Glomerular endothelial cell (primary cell): ENCODE measurements at places on chromosomes 4 and X. TPM values are rescaled to one million over a fixed set of nuclear protein-coding genes. Genes with fewer than 3 reads are reported as not detected.

GRCh38 chr4:157265281-157265680 is 44.8 kb downstream of the GRIA2 start:
- DNase-seq = no peak

Gene CLCN5
- total RNA-seq = 7.7 and 9.2 TPM in 2 replicates

- DNase-seq = no peak
These were observed 35.3 kb upstream of the WAS start for GRCh38 chrX:48648336-48648751.

- no peak for DNase-seq
These were observed 9.8 kb upstream of the CISD2 start for GRCh38 chr4:102858828-102859464.

- no peak for DNase-seq
These were observed 107.5 kb downstream of the EGF start for GRCh38 chr4:110020139-110020538.

Gene HDX
- total RNA-seq = 6.8 and 9.6 TPM in 2 replicates

- no peak for DNase-seq
These were observed 35.1 kb downstream of the BCOR start for GRCh38 chrX:40062525-40063155.

GRCh38 chrX:65545456-65545855 is 10.9 kb upstream of the LAS1L start:
- no peak for DNase-seq

- DNase-seq = no peak
These were observed 88.8 kb upstream of the PCDH18 start for GRCh38 chr4:137621056-137621455.

GRCh38 chr4:109302361-109303139 is at the start of gene COL25A1:
TSS of gene COL25A1 (minus strand) at chr4:109302658.
- DNase-seq = no peak

DNA sequence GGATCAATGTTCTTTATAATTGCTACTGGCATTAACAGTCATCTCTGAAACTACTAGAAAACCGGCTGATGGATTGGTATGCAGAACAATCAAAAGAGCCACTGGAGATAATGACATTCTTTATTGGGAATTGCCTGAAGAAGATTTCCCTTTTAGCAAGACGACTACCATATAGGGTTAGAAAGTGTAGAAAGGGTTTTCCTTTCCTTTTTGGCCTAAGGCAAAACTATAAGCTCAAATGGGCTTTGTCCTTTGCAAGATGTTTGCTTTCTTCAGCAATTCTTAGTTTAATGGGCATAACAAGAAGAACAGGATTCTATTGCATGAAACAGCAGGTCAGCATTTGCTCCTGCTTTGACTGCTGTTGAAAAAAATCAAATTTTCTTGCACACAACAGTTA is 214.2 kb upstream of the PCDH10 start:
- DNase-seq = no peak

DNA sequence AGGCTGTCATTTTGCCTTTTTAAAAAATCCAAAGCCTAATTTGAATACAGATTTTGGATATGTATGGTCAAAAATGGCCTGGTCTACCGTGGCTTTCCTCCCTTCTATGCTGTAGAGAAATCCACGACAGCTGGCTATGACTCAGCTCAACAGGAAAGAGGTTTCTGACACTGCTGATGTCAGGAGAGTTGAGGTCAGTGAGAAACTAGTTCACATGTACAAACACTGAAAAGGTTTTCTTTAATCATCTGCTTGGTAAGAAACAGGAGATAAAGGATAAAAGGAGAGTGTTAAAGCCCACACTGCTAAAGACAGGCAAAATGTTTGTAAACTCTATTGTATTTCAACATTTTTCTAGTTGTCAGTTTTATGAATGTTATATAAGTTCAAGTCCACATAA is 113.9 kb downstream of the NYX start:
- peak; percentile 54 for DNase-seq

DNA sequence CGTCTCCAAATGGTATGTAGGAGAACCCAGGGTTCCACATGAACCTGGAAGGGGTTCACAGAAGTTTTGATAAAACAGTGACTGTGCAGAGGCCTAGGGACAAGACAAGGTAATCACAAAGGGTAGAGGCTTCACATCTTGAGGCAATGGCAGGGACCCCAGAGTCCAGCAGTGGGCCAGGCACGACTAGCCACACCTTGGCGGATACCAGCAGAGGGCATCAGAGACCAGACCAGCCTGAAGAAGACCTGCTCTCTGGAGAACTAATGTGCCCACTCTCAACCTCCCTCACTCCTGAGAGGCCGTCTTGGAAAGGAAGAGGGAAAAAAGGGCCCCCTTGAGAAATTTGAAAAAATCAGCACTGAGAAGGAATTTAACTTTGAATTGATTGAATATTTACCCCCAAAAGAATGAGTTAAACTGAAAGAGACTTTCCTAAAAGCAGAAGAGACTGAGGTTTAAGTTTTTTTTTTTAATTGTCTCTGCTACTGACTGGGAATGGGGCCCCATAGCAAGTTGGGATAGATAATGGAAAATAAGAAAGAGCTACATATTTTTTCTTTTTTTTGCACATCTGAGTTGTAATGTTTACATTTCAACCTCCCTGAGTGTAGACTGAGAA is 243.8 kb upstream of the JADE1 start:
- no peak for DNase-seq

DNA sequence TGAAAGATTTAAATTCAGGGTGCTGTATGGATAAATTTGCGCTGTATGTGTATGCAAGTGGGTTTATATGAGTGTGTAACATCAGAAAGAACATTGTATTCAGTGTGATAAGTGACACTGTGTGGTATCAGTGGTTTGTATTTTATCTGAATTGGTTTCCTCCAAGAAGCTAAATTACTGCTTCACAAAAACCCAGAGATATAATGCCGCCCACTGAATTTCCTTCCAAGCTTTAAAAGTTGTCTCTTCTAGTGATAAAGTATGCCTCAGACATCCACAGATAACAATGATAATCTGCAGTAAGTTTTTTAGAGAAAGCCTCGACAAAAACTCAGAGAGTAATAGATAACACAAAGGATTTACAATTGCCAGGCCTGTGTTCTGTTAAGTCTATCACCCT is 710.6 kb upstream of the HS3ST1 start:
- no peak for DNase-seq

DNA sequence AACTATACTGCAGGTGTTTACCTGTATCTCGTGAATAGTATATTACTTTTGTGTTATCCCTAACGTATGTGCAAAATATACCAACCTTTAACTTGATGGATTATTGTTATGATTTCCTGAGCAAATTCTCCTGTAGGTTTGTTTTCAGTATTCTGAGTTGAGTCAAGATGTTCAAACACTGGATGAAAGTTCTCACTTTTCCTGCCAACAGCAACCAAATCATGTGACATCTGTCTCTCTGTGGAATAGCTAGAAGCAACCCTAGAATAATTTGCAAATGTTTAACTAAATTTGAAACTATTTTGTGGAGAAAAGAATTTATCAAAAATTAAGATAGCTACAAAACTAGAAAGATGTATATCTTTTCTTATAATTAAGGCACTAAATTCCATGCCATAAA is 35.6 kb downstream of the BCLAF3 start:
- no peak for DNase-seq

DNA sequence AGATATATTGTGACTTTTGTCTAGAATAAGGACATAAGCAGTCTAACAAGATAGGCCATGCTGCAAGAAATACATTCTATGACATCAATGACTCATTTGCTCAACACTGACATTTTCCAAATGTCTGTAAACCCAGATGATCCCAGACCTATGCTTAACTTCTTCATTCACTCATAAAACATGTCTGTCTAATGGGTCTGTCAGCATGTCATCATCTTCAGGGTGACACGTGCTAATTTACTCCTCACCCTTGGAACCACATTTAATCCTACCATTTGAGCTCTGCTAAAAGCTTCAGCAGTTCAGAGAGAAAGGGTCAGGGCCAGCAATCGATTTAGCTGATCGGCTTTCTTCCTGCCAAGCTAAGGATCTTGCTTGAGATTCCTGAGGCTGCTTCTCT is 109.4 kb upstream of the MAP3K15 start:
- no peak for DNase-seq

Gene ETDA
- not detected in 2 replicates for total RNA-seq

DNA sequence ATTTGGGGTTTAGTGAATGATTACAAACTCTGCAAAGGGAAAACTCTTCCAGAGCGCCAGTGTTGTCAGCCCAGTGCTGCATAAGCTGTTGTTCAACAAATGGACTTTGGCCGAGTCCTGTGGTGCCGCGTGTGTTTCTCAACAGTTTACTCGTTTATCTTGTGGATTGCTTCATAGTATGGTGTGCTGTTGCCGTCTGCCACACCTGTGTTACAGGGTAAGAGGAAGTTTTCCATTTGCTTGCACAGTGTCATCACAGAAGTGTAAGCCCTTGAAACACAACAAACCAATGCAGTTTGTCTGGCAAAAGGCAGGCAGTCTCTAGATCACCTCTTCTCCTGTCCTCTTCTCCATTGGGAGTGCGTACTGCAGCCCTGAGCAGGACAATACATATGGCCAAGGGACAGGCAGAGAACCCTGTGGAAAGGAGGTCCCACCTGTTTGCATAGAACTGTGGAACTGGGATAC is 66.3 kb downstream of the DCUN1D4 start:
- no peak for DNase-seq

GRCh38 chr4:140724760-140725159 is 31.4 kb downstream of the TBC1D9 start:
- no peak for DNase-seq

DNA sequence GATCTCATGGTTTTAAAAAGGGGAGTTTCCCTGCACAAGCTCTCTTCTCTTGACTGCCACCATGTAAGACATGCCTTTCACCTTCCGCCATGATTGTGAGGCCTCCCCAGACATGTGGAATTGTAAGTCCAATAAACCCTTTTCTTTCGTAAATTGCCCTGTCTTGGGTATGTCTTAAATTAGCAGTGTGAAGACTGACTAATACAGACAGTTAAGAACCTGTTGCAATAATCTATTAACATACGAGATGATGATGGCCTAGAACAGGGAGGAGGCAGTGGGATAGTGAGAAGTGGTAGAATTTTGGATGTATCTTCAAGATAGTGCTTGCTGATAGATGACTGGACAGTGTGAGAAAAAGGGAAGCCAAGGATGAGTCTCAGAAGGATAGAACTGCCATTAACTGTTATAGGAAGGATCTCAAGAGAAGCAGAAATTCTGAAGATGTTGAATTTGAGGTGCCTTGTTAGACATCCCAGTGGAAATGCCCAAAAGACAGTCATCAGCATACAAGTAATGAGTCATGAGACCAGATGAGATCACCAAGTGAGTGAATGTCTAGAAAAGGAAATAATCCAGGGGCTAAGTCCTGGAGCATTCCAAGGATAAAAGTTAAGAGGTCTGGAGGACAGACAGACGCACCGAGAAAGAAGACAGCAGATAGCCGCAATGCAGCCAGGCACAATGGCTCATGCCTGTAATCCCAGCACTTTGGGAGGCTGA is 38.8 kb upstream of the UGDH start:
- peak; percentile 18 for DNase-seq

DNA sequence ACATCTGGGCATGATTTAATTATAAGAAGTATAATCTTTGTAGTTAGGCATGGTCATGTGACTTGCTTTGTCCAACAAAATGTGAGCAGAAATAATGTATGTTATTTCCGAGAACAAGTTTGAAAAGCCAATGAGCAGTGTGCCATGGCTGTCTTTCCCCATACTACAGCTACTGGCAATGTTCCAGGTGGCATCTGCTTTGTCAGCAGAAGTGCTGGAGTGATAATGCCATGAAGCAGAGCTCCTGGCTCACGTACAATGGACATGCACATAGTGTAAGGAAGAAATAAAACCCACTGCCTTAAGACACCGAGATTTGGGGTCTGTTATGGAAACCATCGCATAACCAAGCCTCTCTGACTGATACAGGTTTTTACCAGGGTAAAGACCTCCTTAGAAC is 212.6 kb upstream of the RASGEF1B start:
- no peak for DNase-seq

Gene PDE5A
- total RNA-seq = 2.5 and 3.4 TPM in 2 replicates

DNA sequence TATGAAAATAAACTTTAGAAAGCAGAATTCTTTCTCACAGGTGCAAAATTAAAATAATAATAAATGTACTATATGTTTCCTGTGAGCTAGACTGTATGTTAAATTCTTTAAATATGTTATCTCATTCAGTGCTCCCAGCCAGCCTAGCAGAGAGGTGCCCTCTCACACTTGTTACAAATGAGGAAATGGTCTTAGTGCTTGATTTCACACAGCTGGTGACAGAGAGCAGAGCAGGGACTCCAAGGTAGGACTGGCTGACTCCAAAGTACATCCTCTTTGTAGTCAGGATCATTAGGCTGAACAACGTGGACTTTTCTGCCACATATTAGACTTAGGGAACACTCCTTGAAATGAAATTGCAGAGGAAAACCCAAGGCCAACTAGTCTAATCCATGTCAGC is 72.0 kb upstream of the HHIP start:
- DNase-seq = no peak

- no peak for DNase-seq
These were observed 95.2 kb downstream of the SLC34A2 start for GRCh38 chr4:25750874-25751273.

DNA sequence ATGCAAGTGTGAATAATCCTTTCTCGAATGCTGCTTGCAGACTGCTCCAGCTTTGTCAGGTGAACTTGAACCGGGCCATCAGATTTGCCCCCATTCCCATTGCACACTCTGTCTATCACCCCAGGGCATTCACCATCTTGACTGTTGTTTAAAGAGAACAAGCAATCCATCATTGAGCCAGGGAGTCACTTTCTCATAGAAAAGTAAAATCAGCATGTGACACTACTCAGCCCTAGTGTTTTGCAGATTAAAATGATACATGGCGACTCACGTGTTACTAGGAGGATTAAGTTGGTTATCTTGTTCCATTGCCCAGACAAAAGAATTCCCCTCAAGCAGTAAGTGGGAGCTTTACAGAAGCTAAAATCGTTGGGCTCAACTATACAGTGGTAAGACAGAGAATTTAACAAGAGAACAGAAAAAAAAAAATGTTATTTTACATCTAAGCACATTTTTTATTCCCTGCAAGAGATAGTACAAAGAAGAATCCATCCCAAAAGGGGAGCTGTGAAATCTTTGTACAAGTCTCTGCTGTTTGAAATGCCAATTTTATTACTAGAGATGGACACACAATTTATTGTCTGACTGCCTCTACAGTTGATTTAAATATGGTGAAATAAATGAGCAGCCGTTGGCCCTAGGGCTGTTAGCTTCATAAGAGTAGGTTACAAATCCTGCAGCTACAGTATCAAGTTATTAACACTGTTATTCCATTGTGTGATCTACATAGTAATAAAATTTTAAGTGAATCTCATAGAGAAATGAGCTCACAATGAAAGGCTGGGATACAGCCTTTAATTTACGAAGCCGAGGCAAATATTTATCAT is 67.5 kb downstream of the NEUROG2 start:
- no peak for DNase-seq

- DNase-seq = no peak
These were observed 140.5 kb upstream of the RAPGEF2 start for GRCh38 chr4:158962393-158962792.

DNA sequence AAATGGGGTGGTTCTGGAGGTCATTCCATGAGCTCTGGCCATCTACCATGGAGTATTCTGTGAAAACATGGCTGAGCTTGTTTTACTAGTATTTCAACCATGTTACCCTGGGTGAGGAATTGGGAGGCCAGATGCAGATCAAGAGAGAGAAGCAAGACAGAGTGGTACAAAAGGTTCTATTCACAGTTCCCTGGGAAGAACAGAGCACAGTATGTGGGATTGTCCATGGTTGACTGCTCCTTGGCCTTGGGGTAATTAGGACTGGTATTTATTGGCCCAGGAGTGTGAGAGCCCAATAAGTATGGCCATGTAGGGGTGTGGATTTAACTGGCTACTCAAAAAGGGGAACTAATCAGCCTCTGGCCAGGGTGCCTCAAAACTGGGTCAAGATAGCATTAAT is 239.7 kb upstream of the GATB start:
- no peak for DNase-seq

GRCh38 chrX:135438734-135439043 is 16.9 kb downstream of the SMIM10L2A start:
- DNase-seq = no peak
